ENCODE measurements at places on chromosomes 2 and 18. TPM values are rescaled to one million over a fixed set of nuclear protein-coding genes. Genes with fewer than 3 reads are reported as not detected.

DNA sequence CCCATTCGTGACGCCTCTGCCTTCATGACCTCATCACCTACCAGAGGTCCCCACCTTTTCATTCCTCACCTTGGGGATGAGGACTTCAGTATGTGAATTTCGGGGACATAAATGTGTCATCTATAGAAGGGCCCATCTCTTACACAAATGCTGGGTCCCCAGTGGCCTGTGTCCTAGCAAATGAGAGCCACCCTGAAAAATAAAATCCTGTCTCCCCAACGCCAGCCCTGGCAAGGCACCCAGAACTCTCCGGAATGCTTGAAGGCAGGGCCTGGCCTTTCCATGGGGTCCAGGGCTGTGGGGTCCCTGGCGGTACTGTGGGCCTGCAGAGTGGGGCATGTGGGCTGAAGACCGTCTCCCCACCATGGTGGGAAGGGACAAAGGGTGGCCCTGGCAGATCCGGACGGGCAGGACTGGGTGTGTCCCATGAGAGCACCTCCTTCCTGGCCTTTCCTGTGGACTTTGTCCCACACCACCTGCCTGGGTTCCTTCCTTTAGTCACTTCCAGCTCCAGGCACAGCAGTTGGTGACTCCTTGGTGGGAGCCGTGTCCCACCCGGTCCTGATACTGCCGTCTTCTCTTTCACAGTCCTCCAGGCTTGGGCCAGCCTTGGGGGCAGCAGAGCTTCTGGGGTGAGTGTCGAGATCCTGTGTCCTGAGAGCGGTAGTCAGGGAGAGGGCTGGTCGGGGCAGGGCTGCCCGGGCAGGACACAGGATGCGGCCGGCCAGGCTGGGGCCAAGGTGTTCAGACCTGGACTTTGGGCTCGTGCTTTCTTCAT, 18.6 kb downstream of the CAPN10 start:
- peak; percentile 79 for DNase-seq

DNA sequence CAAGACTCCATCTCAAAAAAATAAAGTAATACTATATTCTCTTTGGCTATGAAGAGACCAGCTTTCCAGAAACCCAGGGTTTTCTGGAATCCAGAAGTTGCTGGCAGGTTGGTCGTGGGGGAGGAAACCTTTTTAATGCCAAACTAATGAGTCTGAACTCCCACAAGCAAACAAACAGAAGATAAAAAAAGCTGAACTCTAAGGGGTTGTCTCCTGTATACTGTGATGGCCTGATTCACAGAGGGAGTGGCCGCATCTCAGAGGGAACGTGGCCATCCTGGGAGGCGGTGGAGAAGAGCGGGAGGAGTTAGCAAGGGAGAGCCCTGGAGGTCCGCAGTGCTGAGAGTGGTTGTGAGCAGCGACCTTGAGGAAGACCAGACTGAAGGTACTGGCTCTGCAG, 36.1 kb downstream of the LIMS1 start:
- DNase-seq, result no peak

DNA sequence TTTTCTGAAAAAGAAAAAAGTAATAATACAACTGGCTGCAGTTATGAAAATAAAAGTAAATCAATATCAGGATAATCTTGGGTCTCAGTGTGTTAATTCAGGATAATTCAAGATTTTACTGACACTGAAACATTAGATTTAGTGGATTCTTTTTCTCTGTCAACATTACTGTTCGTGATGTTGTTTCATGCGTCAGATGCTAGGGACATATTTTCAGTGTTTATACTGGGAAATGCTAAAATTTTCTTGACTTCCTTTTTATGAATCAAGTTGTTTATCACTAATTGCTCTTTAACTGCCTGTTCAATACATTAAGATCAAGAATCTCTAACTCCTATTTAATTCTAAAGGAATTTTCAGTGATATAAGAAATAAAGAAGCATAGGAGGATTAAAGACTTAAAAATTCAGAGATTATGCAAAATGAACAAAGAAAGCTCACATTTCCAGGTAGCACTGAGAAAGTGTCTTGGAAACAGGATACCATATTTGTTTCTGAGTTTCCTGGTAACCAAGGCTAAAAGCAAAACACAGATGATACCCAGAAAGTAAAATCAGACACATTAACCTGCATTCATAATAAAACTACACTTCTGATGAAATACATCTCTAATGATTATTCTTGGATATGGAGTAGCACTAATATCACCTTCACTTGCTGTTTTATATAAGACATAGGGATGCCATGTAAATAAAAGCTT, 174.0 kb downstream of the ARL4C start:
- DNase-seq, result no peak

GRCh38 chr2:152292991-152293390, 42.0 kb upstream of the FMNL2 start:
- no peak for DNase-seq

GRCh38 chr2:235008584-235009044, 56.8 kb downstream of the SH3BP4 start:
- DNase-seq, result no peak

PRKAG3 gene
- 0.23 TPM for total RNA-seq

Measured in posterior vena cava (tissue), 2 donors.